MG63 (cell line): ENCODE measurements at places on chromosomes 16 and 17. TPM values are rescaled to one million over a fixed set of nuclear protein-coding genes. Genes with fewer than 3 reads are reported as not detected.

DNA sequence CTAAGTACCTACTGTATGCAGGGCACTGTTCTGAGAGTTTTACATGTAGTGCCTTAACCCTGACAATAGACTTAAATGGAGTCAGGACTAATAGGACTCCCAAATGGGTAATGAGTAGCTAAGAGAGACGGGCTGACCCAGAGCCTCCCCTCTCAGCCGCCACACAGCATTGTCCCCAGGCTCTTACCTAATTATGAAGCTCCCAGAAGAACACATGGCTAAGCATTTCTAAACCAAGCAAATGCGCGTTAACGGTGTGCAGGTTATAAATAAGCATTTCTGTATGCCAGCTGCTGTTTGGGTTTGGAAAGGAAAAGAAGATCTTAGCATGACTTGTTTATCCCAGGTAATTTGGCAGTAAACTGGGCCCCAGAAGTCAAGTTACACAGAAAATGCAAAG lies 14.3 kb downstream of the KATNIP start:
- DNase-seq = no peak

The GPT2 gene
- 62.7 and 67.1 TPM in 2 replicates for total RNA-seq

The TMEM114 gene
- total RNA-seq = not detected in 2 replicates

- no peak for DNase-seq
Measured at GRCh38 chr17:13065032-13065431, 47.2 kb upstream of the ELAC2 start.

The QRICH2 gene
- total RNA-seq = 0.92 and 3.4 TPM in 2 replicates

The PRKCB gene
- total RNA-seq = 0.02 TPM in 1 of 2 replicates, not detected in the other

DNA sequence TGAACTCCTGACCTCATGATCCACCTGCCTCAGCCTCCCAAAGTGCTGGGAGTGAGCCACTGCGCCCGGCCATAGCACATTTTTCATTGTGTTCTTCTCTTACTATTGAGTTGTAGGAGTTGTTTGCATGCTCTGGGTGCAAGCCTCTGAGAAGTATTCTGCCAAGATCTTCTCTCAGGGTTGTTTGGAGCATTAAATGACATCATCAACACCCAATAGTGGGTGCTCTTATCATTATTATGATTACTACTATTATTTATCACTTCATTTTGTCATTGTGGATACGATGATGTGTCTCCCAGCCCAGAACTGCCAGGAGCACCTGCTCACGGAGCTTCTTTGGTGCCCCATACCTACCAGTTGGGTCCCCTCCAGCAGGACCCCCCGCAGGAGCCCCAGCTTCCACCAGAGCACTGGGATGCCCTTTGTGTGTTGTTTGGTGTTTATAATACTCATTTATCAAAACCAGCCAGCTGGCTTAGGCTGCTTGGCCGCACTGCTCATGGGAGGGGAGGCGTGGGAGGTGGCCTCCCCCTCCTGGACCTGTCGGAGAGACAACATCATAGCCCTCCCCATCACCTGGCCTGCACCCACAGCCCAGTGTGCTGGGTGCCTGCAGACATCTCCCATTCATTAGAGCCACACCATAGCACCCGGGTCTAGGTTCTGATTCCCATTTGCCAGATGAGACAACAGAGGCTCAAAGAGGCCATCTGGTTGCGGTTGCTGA lies 12.9 kb upstream of the MAP2K3 start:
- no peak for DNase-seq

DNA sequence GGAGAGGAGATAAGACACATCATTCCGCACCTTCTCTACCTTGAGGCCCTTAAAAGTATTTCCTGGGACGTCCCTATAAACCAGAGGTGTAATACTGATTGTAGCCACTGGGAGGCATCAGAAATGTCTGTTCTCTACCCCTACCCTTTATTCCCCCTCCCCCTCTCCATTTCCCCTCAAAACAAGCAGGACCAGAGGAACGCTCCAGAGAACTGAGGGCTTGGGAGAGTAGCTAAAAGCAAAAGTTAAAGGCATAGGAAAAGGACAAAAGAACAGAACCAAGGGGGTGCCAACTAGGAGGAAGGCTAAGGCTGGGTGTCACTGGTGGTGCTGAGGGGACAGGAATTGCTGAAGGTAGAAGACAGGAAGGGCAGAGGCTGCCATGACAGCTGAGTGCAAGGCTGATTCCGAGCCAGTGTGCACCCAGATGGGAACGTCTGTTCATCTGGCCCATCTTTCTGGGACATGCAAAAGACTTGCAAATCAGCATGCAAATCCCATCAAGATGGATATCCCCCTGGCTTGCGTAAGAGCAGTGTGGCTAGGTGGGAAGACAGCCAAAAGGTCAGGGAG lies 6.7 kb downstream of the CAMTA2 start:
- no peak for DNase-seq

The CCL4L2 gene
- not detected in 2 replicates for total RNA-seq

DNA sequence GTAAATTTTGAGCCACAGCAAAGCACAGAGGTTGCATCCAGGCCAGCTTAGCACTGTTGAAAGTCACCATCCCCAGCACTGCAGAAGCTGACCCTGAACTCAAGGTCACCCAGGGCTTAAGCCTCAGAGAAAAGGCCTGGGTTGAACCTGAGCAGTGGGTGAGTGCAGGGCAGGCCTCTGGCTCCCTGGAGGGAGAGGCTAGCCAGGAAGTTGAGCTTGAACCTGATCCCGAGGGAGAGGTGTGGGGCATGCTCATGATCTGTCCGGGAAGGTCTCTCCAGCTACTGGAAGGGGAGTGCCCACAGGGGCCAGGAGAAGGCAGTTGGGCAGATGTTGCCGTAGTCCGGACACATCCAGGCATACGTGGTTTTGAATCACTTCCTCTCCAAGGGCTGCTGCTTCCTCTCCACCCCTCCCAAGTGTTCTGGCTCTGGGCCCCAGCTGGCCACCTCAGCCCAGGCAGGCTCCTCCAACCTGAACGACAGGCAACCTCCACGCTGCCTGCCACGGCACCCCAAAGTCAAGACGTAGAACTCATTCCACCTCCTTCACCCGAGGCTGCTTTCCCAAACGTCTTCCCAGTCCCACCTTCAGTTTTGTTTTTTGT lies 18.4 kb downstream of the CARHSP1 start:
- DNase-seq = peak; percentile 83

DNA sequence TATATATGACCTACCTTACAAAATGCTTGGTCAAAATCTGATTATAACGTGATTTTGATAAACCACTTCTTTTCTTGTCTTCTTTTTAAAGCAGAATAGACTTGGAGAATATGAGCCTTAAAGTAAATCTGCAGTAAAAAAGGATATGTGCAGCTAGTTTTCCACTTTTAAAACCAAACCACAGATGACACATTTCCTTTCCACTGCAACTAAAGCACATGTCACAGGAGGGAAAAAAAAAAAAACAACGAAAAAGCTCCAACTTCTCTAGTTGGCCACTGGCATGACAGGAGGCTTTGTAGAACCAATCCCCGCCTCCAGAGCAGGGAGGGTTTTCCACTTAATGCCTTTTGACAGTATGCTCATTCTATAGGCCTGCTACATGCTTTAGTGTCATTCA lies at the start of gene EVI2A:
Gene EVI2A (minus strand): TSS at position 142 of the 400 bp plus-strand sequence. CDS start 2,609 bp downstream, outside the sequence.
- DNase-seq = peak; percentile 72

- DNase-seq = no peak
Measured at GRCh38 chr16:51049276-51049675, 101.8 kb downstream of the SALL1 start.

The CLUH gene
- total RNA-seq = 44.7 and 63.8 TPM in 2 replicates

DNA sequence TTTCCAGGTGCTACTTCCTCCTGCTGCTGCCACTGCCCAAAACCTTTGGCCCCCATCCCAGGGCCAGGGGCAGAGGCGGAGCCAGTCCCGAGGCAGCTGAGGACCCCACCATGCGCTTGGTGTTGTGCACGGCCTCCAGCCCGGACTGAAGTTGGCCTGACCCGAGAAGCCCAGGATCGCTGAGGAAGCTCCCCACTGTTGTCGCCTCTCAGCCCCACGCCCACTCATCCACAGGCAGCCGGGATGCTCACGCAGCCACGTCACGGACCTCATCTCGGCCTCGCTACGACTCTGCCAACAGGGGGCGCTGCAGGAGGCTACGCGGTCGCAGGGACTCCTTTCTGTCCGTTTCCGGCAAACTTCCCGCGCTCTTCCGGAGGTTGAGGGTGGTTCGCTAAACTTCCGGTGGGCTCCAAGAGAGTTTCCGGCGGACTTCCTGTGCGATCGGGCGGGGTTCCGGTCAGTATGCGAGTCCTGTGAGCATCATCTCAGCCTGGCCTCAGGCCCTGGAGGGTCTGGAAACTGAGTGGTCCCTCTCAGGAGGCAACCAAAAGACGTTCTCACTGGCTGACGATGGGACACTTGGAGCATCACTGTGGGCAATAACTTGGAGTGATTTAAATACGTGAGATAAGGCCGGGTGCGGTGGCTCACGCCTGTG lies 12.4 kb downstream of the ZG16B start:
- DNase-seq = no peak

- DNase-seq = no peak
Measured at GRCh38 chr16:87706278-87707000, 59.3 kb downstream of the KLHDC4 start.

GRCh38 chr16:728890-729744 lies 2.2 kb downstream of the HAGHL start:
- no peak for DNase-seq

GRCh38 chr16:57611706-57612105 lies 16.7 kb upstream of the ADGRG1 start:
- DNase-seq = no peak

DNA sequence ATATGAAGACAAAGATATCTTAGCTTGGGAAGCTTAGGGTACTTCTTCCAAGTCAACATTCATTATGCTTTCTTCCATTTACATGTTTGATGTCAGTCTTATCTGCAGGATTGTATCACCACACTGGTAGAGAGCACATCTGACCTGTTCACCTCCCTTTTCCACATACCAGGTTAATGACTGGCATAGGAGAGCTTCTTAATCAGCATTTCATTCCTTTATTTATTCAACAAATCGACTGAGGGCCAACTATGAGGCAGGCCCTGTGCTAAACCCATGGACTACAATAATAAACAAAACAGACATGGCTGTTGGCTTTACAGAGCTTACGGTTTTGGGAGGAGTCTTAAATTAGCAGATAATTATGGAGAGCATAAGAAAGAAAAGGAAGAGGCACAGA lies 378.1 kb upstream of the CDH11 start:
- DNase-seq = no peak

- DNase-seq = no peak
Measured at GRCh38 chr16:85978291-85978775, 79.4 kb downstream of the IRF8 start.

The HBZ gene
- total RNA-seq = not detected in 2 replicates

- no peak for DNase-seq
Measured at GRCh38 chr17:77593081-77593480, 365.4 kb upstream of the TNRC6C start.

DNA sequence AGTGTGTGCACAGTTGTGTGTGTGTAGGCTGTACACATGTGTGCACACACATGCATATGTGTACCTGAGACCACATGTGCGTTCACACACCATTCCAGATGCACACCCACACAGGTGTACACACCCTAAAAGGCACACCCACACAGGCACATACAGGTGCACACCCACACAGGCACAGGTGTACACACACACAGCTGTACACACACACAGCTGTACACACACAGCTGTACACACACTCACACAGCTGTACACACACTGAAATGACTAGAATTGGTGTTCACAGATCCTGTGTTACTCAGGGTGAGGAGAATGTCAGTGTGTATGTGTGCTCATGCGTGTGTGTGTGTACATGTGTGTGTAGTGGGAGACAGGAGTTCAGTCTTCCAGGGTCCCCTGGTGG lies 15.9 kb upstream of the DOC2B start:
- DNase-seq = no peak

DNA sequence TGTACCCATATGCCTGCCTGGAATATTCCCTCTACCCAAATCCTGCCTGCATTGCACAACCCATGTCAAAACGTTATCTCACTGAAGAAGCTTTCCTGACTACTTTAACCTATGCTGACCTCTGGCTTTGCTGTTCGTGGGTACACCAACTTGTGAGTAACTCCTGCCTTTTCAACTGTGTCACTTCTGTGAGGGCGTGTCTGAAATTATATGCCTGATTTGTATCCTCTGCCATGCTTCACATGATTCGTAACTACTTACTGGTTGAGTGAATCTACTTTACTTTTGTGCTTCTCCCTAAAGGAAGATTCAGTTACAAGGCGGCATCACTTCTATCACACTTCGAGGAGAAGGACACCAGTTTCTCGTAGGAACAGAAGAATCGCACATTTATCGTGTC lies 33.3 kb upstream of the USP43 start:
- DNase-seq = no peak

- DNase-seq = no peak
Measured at GRCh38 chr16:68776821-68777485, 39.9 kb downstream of the CDH1 start.

GRCh38 chr17:61402978-61403800 lies 3.5 kb downstream of the TBX2 start:
- no peak for DNase-seq

DNA sequence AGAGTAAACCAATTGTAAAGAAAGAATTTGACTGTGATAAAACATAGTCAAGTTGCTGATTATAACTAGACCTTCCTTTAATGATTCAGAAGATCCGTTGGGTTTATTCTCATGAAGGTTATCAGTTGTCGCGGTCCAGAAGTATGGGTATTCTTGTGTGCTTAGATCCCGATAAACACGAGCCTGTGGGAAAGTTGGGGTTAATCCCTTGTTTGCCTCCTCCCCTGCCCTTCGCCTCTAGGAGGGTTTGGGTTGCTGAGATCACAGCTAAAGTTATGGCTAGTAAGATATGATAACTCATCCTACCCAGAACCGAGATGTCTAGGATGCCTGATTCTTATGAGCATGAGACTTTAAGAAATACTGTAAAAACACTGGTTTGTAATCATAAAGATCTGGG lies 66.8 kb downstream of the GPRC5B start:
- no peak for DNase-seq

The ZFPM1 gene
- total RNA-seq = 0.33 TPM in 1 of 2 replicates, not detected in the other

DNA sequence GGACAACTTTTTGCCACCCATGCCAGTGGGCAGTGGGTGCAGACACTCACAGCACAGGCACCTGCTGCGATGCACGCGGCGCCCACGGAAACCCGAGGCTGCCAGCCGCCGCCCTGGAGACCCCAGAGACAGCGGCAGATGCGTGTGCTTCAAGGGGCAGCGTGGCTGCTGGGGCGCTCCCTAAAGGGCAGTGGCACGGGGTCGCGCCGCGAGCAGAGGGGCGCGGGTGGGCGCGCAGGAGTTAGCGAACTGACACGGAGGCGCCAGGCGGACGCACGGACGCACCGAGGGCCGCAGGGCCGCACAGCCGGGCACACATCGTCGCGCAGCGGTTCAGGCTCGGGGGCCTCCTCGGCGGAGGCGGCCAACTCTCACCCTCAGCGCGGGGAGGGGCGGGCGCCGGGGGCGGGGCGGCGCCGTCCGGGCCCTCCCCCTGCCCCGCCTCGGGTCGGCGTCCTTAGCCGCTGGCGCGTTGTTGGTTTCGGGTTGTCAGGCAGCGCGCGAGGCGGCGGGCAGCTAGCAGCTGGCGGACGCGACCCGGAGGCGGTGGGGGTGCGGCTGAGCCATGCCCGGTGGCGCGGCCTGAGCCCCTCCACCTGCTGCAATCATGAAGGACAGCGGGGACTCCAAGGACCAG lies at the start of gene KIF19:
Gene KIF19 (plus strand): TSS at position 484 of the 637 bp plus-strand sequence. CDS start 124 bp downstream, at position 608.
- DNase-seq = peak; percentile 31

GRCh38 chr16:19068237-19068815 lies 912 bp downstream of the COQ7 start:
- DNase-seq = no peak

- DNase-seq = peak; percentile 62
Measured at GRCh38 chr17:42754782-42755181, 6.2 kb upstream of the RAMP2 start.
